ENCODE measurements at places on chromosomes 11 and 22.
A peak's percentile ranks its signal among the peaks of the same experiment; 100 is the strongest.

DNA sequence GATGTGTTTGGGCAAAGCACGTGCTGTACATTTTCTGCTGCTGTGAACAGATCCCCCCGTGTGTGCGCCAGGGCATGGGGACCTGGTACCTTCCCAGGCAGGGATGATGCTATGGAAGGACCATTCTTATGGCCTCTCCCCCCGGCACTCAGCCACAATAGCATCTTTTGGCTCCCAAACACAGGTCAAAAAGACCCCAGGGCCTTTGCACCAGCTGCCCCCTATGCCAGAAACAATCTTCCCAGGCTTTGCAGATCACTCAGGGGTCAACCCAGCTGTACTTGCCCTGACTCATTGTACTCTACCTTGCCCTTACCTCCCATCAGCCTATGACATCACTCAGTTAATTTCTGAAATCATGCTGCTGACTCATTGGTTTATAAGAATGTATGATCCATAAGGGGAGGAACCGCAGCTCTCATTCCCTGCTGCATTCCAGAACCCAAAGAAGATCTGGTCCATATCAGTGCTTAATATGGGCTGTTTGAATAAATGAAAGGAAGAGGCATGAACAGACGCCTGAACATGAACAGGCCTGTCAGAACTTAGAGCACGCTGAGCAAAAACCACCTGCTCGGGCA is 100.7 kb downstream of the CELSR1 start:
- no peak for DNase-seq

- DNase-seq, result no peak
Measured at GRCh38 chr11:78586452-78587046, 11.9 kb upstream of the NARS2 start.

- no peak for DNase-seq
Measured at GRCh38 chr11:49995565-49995964, 13.2 kb upstream of the OR4C12 start.

DNA sequence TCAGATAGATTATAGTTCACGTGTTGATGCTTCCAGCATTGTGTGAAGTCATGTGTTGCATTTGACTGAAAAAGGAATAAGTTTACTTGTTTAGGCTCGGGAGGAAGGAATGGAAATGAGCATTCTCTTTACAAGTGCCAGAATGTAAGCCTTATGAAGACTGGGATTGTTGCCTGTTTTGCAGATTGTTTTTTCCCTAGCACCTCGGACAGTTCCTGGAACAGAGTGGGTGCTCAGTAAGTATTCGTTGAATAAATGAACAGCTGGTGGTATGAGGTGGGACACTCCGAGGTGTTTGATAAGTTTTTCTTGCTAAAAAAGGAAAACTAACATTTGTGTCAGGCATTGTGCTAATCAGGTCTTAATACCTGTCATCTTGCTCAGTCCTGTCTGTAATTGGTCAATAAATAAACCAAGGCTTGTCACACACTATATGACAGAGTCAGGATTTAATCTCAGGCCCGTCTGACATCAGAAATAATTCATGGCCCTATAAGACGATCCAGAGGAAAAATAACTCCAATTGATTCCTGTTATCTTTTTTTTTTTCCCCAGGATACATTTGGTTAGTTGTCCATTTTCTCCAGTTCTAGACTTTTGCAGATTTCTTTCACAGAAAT is 304.7 kb downstream of the NELL1 start:
- DNase-seq, result no peak

DNA sequence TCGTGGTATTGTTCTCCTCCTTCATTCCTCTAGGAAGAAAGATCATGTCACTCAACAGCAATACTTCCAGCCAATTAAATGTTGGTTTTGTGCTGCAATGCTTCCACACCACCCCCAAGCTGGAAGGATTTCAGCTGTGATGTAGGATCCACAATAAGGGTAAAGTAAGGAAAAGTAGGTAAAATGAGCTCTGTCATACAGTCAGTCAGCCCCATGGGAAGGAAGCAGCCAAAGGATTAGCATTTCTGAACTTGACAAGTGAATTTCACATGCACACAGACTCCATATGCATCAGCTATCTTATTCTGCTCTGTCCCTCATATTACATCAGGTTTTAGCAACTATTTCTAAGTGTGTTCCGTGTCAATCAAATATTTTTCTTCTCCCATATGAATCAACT is 197.9 kb downstream of the TTC28 start:
- no peak for DNase-seq

GRCh38 chr11:14300661-14301304 is 58.2 kb downstream of the RRAS2 start:
- DNase-seq, result no peak

- DNase-seq, result no peak
Measured at GRCh38 chr11:117026593-117027330, 71.5 kb downstream of the SIK3 start.

DNA sequence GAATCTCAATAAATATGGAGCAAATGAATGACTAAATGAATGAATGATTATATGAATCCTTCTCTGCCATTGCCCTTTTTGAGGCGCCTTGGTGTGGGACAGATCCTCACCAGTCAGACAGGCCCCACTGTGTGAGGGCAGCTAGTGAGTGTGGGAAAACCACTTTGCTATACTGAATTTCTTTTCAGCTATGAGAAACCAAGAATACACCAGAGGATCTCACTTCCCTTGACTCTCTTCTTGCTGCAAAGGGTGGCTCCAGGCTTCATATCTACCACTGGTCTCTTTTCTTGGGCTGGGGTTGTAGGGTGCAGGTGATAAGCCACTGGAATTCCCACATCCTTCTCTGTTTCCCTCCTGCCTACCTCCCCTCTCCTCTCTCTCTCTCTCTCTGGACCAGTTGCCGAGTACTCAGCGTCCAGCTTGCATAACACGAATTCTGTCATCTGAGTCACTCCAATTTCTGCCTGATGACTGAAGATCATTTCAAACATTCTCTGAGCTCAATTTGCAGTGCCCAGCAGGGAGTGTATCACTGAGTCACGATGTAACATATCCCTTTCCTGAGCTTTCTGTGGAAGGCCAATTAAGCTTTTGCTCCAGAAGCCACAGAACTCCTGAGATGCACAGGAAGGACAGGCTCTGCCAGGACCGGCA is 304.3 kb upstream of the NCAM1 start:
- no peak for DNase-seq

DNA sequence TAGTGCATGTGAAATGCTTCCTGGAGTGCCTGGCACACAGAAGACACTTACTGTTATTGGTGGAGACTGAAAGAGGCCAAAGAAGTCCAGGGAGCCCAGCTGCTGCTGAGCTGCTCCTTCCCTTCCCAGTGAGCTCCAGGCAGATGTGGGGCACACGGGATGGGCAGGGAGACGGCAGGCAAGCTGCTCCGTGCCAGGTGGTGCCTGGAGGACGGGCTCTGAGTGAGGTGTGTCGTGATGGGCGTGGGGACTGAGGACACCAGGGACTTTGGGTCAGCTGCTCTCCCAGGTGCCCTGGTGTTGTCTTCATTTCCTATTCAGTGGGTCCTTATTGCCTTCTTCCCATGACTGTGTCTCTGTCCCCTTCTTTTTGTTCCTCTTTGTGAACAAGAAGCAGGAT is 19.5 kb downstream of the TAB1 start:
- no peak for DNase-seq

GRCh38 chr22:46150655-46151477 is 540 bp downstream of the PPARA start:
- DNase-seq, result peak; percentile 61
